ENCODE measurements at places on chromosomes 3 and 15.

GRCh38 chr15:94749811-94750617 lies 518.7 kb downstream of the MCTP2 start:
- DNase-seq = no peak

GRCh38 chr3:55408193-55408826 lies 78.8 kb downstream of the WNT5A start:
- DNase-seq = no peak

GRCh38 chr3:57155310-57155643 lies 9.9 kb downstream of the IL17RD start:
- no peak for DNase-seq

GRCh38 chr15:90099072-90099867 lies 3.0 kb downstream of the IDH2 start:
- DNase-seq = no peak

- no peak for DNase-seq
Measured at GRCh38 chr3:106376016-106376570, 507.3 kb upstream of the CBLB start.

DNA sequence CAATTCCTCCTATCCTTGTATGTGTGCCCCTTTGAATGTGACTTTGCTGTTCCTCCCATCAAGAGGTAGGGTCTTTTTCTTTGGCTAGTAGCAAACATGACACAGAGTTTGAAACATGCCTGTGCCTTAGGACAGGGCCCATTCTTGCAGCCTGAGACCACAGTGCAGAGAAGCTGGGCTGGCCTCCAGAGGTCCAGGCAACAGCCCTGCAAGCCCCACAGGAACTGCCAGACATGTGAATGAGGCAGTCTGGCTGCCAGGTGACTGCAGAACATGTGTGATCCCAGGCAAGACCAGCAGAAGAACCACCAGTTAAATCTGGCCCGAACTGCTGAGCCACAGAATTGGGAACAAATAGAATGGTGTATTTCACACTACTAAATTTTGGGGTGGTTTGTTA lies 1.2 kb upstream of the HGD start:
- no peak for DNase-seq

Data from NCI-H1105 (cell line).